ENCODE measurements at places on chromosomes 3 and 15.

GRCh38 chr3:58488967-58489366, 2.9 kb upstream of the KCTD6 start:
- no peak for DNase-seq

GRCh38 chr3:173268781-173269180, 127.7 kb upstream of the SPATA16 start:
- no peak for DNase-seq

- no peak for DNase-seq
These were observed 248.2 kb downstream of the TBC1D5 start for GRCh38 chr3:17494117-17494809.

DNA sequence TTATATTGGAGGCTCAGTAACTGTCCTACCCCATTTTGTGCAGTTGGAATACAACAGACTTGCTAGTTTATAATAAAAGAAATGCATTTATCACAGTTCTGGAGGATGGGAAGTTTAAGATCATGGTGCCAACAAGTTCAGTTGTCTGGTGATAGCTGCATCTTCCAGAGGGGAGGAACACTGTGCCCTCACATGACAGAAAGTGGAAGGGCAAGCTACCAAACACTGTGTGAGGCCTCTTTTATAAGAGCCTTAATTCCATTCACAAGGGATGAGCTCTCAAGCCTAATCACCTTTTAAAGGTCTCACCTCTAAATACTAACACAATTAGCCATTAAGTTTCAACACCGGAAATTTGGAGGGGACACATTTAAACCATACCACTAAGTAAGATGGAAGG, 1073.9 kb downstream of the PLOD2 start:
- no peak for DNase-seq

DNA sequence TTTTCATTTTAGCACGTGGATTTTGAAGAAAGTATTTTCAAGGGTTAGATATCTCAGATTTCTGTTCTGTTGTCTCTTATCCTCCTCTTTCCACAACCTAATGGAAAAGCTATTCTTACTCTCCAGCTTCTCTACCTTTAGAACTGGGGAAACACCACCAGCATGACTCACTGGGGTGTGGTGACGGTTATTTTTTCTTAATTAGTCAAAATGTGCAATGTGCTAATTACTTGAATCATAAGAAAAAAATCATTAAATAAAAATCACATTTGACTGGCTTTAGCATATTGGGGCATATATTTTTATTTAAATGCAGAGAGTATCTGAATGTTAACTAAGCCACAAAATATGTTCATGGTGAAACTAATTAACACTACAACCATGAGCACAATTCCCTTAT, 570.7 kb upstream of the AGTR1 start:
- no peak for DNase-seq

GRCh38 chr3:162052636-162053035, 556.0 kb downstream of the OTOL1 start:
- DNase-seq, result no peak

GRCh38 chr3:142998439-142998838, 2.9 kb upstream of the U2SURP start:
- DNase-seq, result no peak

- no peak for DNase-seq
These were observed 148.0 kb upstream of the TPM1 start for GRCh38 chr15:62894322-62895085.

DNA sequence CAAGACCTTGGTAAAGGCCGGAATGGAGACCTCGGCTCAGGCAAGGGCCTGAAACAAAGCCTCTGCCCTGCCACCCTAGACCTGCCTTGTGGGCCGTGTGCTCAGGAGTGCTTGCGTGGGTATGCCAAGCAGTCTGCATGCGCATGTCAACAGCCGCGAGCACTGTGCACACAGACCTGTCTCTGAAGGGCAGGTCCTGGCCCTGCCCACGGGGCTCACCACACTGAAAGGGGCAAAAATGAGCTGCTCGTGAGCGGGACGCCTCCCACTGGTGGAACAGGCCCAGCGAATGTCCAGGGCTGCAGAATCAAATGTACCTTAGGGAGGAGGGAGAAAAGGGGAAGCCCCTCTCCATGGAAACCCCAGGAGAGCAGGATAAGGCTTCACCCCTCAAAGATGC, 44.3 kb upstream of the FGD5 start:
- no peak for DNase-seq

Measured in germinal center (tissue), 1 donor.